Frontal cortex (tissue), 4 donors: ENCODE measurements at places on chromosomes 7 and 10. TPM values are rescaled to one million over a fixed set of nuclear protein-coding genes. Genes with fewer than 3 reads are reported as not detected.

The UPK3B gene
- total RNA-seq = not detected

The IFIT2 gene
- 3.3 TPM for total RNA-seq

The LRRC4 gene
- 13.9 TPM for total RNA-seq

The MYL10 gene
- not detected for total RNA-seq

The TAS2R5 gene
- total RNA-seq = 0.82 TPM

The SFTPA1 gene
- total RNA-seq = not detected

The MYOZ1 gene
- total RNA-seq = 0.41 TPM

The GNAT3 gene
- total RNA-seq = not detected

The HTR7 gene
- total RNA-seq = 14.3 TPM

The AQP1 gene
- 0.82 TPM for total RNA-seq

The ZNRF2 gene
- total RNA-seq = 57.1 TPM

The AMPH gene
- 31.0 TPM for total RNA-seq

The ARHGEF5 gene
- 0.82 TPM for total RNA-seq

The RBP4 gene
- 9.0 TPM for total RNA-seq

- DNase-seq = no peak
Observed at GRCh38 chr10:124566222-124566888, 104.7 kb downstream of the LHPP start.

DNA sequence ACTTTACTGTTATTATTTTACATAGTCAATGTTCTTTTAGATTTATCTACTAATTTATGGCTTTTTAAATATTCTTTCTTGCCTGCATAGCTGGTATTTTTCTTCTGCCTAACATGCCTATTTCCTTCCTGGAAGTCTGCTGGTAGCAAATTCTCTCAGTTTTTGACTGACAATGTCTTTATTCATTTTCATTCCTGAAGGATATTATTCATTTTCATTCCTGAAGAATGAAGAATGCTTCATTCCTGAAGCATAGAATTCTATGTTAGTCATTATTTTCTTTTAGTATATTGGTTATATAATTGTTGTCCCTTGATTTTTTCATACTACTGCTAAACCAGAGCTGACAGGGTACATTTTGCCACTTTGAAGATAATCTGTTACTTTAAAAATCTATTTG is 41.8 kb downstream of the TMEM168 start:
- DNase-seq = no peak

GRCh38 chr7:114158854-114159253 is 240.0 kb upstream of the PPP1R3A start:
- no peak for DNase-seq

- no peak for DNase-seq
Observed at GRCh38 chr10:124743191-124744101, 732 bp downstream of the FAM53B start.

DNA sequence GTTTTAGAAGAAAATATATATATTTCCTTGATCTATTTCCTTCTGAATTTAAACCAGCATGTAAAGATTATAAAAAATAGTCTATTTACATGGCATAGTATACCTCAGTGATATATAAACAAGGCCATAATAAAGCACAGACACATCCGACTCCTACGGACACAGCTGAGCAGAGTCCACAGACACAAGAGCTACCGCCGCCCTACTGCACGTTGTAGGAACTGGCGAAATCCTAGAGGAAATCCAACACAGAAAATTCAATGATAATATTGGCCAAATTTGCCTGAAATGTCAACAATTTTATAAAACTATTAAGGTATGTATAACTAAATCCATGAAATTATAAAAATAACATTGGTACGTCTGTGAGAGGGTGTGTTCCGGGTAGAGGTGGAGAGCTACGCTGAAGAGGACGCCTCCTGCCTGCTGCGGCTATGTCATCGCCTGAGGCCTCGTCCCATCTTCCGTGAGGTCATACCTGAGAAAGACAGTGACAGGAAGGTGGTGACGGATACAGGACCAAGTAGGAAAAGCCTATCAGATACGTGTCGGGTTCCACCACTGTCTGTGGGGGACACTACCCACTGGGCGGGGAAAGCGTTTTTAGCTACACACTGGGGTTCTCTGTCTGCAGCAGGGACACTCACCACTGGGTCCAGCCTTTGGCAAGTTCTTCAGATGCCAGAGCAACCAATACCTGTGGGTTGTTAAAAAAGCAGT is 29.3 kb upstream of the NCAPG2 start:
- no peak for DNase-seq

GRCh38 chr7:37113661-37114355 is 334.9 kb downstream of the ELMO1 start:
- DNase-seq = no peak

DNA sequence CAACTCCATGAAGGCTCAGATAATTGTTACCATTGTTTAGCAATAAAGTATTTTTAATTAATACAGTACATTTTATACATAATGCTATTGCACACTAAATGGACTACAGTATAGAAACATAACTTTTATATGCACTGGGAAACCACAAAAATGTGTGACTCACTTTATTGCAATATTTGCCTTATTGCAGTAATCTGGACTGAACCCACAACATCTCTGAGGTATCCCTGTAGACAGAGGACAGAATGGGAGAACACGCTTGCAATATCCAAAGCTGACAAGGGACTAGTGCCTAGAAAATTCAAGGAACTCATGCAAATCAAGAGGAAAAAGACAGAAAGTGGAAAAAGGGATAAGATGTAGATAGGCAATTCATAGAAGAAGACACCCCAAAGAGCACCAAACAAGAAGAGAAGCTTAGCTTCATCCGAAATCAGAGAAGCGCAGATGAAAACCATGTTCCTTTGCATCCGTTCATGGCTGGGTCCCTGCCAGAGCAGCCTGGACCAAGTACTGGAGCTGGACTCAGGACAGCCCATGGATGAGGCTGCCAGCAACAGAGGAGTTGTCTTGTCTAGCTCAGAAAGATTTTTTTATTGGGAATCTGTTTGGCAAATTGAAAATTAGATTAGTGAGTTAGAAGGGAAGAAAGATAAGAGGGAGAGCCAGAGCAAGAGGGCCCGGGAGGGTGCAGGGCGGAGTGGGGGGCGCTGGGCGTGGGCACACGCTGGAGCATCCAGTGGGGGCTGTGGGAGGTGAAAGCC is 16.0 kb upstream of the GALNTL5 start:
- no peak for DNase-seq

DNA sequence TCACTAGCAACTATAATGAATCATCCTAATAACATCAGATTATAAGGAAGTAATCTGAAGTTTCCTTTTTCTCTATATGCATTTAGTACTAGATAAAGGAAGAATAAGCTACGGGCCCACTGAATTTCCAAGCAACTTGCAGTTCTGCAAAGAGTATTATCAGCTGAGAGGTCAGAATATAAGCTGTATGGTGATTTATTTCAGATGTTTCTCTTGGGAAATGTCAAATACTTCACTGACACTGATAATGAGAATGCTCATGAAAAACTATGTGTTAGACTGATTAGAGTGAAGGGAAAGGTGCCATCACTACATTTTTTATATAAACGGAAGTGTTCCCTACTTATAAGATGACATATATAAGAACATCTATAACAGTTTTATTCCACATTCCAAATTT is 251.2 kb upstream of the HGF start:
- DNase-seq = no peak

DNA sequence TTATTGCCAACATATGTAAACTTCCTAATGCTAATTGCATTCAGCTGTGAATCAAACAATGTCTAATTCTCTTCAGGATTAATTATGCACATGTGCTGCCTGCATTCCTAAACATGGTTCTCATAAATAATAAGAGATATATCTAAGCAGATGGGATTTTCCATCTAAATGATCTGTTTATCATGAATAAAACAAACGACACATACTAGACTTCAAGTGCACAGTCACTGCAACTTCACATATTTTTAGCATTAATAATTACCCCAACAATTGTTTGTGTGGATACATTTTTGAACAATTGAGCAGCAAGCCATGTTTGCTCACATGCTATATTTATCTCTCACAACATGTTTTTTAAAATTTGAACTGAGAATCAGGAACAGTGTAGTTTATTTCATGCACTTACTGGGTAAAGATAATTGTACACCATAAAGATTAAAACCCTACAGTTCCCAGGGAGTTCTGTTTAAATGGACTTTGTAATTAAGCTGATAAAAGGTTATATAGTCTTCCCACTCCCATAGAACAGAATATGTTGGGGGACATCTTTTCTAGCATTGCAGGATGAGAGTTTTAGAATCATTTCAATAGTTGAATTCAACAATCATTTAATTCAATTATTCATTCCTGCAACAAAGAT is 378.5 kb downstream of the MDFIC start:
- DNase-seq = no peak

DNA sequence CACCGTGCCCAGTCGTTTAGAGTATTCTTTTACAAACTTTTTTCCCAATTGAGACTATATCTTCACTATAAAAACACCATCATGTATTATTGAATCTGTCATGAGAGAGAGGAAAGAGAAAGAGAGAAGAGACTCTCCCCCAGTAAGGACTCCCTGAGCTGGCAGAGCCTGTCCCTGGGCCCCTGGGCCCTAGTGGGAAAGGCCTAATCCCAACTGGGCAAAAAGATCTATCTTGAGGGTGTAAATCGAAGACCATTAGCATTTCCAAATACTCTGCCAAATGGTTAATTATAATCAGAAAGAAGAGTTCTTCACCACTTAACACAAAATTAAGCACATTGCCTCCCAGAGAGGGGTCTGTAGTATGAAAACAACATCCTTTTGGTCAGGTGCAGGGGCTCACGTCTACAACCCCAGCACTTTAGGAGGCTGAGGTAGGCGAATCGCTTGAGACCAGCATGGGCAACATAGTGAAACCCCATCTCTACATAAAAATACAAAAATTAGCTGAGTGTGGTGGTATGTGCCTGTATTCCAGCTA is 108.2 kb downstream of the SKIDA1 start:
- no peak for DNase-seq

GRCh38 chr7:30093420-30093952 is 41.3 kb upstream of the MTURN start:
- no peak for DNase-seq

DNA sequence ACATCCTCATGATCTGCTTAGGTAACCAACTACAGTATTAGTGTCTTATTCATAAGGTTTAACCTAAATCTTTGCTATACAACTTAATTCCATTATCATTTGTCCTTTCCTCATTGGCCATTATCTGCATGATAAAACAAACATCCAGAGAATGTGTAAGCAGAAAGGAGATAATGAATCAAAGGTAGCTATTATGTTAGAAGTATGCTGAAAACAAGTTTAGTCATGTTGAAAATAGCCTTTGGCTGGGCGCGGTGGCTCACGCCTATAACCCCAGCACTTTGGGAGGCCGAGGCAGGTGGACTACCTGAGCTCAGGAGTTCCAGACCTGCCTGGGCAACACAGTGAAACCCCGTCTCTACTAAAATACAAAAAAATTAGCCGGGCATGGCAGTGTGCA is 78.2 kb downstream of the NT5C2 start:
- no peak for DNase-seq

DNA sequence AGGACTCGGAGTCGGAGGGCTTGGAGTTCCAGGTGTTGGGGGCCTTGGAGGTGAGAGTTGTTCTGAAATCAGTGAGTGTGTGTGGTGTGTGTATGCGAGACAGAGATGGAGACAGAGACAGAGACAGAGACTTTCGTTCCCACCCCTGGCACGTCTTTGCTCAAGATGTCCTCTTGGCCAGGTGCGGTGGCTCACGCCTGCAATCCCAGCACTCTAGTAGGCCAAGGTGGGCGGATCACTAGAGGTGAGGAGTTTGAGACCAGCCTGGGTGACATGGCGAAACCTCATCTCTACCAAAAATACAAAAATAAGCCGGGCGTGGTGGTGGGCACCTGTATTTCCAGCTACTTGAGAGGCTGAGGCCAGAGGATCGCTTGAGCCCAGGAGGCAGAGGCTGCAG is 20.0 kb upstream of the LIMK1 start:
- no peak for DNase-seq

- no peak for DNase-seq
Observed at GRCh38 chr10:125038637-125039036, 96.7 kb downstream of the ZRANB1 start.

GRCh38 chr10:35503578-35503977 is 101.6 kb upstream of the GJD4 start:
- DNase-seq = no peak

DNA sequence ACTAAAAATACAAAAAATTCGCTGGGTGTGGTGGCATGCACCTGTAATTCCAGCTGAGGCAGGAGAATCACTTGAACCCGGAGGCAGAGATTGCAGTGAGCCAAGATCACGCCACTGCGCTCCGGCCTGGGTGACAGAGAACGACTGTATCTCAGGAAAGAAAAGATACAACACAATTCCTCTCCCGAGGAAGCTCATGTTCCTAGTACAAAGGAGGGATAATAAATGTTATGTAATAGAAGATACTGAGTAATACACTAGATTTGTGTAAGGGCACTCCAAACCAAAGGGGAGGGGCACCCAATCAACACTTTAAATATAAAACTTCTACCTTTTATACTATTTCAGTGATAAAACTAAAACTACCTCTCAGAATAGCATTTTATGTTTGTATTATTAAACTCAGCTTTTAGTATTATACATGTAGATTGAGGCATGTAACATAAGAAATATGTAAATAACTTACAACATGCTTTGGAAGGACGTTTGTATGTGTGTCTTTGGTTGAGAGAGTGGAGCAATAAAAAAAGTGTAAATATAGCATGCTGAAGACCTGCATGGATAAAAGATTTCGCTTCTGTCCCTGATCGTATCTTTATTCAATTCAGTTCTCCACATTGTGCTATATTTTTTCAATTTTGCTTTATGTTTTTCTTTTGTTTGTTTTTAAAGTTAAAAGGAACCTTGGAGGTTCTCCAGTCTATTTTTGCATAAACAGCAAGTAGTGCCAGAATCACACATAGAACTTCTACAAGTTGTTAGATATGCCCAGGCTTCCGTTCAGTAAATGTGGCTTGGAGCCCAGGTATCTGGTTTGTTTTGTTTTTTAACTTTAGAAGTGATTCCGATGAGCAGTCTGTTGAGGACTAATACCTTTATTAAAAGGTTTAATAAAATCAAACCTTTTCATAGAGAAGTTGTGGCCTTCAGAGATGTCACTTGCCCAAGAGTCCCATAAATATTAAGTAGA is 71.9 kb downstream of the WAC start:
- no peak for DNase-seq

DNA sequence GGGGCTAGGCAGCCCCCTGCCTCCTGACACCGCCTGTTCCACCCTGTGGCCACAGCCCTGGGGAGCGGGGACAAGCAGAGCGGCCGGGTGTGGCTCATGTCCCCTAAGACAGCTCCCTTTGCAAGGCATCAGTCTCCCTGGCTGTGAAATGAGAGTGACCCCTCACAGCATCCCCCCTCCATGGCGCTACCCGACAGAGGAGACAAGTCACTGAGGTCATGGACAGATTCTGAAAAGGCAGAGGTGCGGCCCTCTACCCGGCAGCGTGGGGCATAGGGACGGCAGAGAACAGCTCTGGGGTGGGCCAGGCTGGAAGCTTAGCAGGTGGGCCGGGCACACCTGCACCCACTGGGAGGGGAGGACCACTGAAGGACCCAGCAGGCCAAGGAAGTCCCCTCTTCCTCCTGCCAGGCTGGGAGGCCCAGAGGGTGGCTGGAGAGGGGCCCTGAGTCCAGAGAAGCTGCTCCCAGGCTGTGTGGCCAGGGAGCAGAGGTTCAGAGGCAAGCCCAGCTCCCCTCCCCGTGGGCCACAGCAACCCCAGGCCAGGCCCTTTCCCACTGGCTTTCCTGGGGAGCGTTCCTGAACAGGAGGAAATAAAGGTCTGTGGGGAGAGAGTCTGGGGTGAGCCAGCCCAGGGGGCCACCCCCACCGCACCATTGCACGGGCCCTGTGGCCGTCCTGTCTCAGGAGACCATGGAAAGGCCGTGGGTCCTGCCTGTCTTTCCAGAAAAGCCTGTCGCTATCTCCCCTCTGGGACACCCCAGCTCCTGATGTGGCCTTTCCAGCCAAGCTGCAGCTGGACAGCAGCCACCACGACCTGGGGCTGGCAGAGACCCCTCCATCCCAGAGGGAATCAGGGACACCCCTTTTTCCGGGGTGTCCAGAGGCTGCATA is 1.7 kb downstream of the ADAP1 start:
- no peak for DNase-seq
